ENCODE measurements at places on chromosomes 4 and X. TPM values are rescaled to one million over a fixed set of nuclear protein-coding genes. Genes with fewer than 3 reads are reported as not detected.

DNA sequence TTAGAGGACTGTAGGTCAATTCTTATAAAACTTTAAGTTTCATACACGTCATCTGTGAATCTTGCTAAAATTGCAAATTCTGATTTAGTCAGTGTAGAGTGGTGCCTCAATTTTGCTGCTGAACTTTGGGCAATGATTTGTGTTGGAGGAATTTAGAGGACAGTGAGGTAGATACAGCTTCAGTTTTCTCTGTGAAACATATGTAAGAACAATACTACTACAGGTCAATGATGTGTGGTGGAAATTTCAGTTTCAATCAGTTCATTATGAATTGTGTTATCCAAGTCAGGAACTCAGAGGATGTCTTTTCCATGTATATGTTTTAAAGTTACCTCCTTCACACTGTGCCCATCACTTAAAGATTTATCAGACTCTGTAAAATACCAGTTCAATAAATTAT lies 1597.8 kb upstream of the PCDH10 start:
- DNase-seq, result no peak

DNA sequence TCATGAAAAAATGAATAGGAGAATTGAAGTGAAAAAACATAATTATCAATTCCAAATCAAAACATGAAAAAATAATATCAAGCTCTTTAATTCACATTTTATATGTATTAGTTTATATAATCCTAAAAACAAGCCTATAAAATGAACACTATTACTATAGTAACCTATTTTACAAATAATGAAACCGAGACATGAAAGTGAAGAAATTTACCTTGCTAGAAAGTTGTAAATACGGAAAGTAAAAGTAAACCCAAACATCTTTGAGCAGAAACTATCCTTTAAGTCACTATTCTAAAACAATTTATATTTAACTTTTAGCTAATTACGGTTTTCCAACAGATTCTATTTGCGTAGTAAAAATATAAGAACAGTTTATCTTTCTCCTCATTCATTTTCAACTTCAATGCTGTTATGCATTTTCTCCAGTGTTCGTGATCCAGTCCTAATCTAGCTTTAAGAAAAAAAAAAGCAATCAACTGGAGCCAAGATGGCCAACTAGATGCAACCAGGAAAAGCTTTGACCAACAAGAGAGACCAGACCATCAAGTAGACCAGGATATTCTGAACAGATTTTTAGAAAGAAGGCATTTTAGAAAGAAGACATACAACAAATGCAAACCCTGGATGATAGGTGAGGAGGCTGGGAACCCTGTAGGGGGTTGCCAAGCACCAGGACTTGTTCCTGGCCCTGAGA lies 67.0 kb downstream of the DDX53 start:
- no peak for DNase-seq

COPS4 gene
- 23.7 TPM for total RNA-seq

GRCh38 chr4:2078584-2078983 lies 19.5 kb downstream of the NAT8L start:
- no peak for DNase-seq

SRPK3 gene
- 1.6 TPM for total RNA-seq
